ENCODE measurements at places on chromosomes 3 and 15. TPM values are rescaled to one million over a fixed set of nuclear protein-coding genes. Genes with fewer than 3 reads are reported as not detected.

- no peak for DNase-seq
These were observed 911 bp downstream of the RFTN1 start for GRCh38 chr3:16512435-16513140.

GRCh38 chr3:65153850-65154512 lies 466.2 kb upstream of the ADAMTS9 start:
- no peak for DNase-seq

DNA sequence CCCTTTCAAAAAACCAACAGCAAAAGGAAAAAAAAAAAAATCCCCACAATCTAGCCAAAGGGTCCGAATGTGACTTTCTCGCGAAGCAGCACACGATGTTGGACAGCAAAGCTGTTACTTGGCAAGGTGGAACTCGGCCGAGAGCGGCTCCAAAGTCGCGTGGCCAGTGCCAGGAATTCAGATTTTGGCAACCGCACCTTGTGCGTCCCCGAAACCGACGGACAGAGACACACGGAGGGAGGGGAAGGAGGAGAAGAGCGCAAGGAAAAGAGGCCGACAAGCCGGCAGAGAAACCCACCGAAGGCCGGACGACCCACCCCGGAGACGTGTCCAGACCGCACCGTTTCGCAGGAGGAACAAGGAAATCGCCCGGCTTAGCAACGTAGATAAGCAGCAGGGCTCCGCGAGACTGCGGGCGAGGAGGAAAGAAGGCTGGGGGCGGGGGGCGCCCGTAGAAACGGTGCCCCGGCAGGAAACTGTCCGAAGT lies 517.3 kb downstream of the MECOM start:
- DNase-seq = no peak

DIS3L gene
- polyA plus RNA-seq = 29.9 TPM

POLQ gene
- 4.7 TPM for polyA plus RNA-seq
